ENCODE measurements at places on chromosomes 2 and 18. TPM values are rescaled to one million over a fixed set of nuclear protein-coding genes. Genes with fewer than 3 reads are reported as not detected.

Gene FSHR
- total RNA-seq = not detected

Gene MOGAT1
- not detected for total RNA-seq

Gene HOXD11
- not detected for total RNA-seq

Gene FAP
- total RNA-seq = not detected

Gene SNTG2
- total RNA-seq = not detected

Gene CRYGD
- not detected for total RNA-seq

Gene HOXD3
- not detected for total RNA-seq

Gene CD302
- total RNA-seq = 1.8 TPM

Gene IHH
- 12.3 TPM for total RNA-seq

Gene SATB2
- 0.18 TPM for total RNA-seq

Gene PLA2R1
- 9.3 TPM for total RNA-seq

Gene FOXD4L1
- total RNA-seq = not detected

Gene SKOR2
- not detected for total RNA-seq

Gene COLEC12
- not detected for total RNA-seq

Gene GAL3ST2
- not detected for total RNA-seq

Gene MDH1B
- not detected for total RNA-seq

Gene DSC2
- total RNA-seq = 4.9 TPM

Gene FAM237A
- total RNA-seq = not detected

Gene SS18
- total RNA-seq = 63.8 TPM

Gene REEP1
- total RNA-seq = 0.13 TPM

Gene SERPINB3
- not detected for total RNA-seq

Gene RNF103
- 11.8 TPM for total RNA-seq

Gene PMAIP1
- total RNA-seq = 10.5 TPM

Gene C2orf74
- total RNA-seq = not detected

Gene REG3A
- total RNA-seq = not detected

Gene SIGLEC15
- 3.5 TPM for total RNA-seq

Gene THADA
- total RNA-seq = 28.7 TPM

Gene IL1B
- total RNA-seq = 0.13 TPM

Gene NCKAP1
- 43.2 TPM for total RNA-seq

Gene SOWAHC
- 51.6 TPM for total RNA-seq

Gene CYP27A1
- 2.4 TPM for total RNA-seq

Gene FAHD2B
- total RNA-seq = 3.3 TPM

Gene UGT1A4
- total RNA-seq = 3.9 TPM

Gene ACADL
- not detected for total RNA-seq

Gene MC4R
- not detected for total RNA-seq

Gene SPDYA
- total RNA-seq = 0.46 TPM

Gene KIAA2012
- 0.05 TPM for total RNA-seq

Gene ATP8B1
- 25.8 TPM for total RNA-seq

Gene UGT1A6
- total RNA-seq = 18.3 TPM

Gene TMEM131
- total RNA-seq = 14.1 TPM

Gene MORN2
- total RNA-seq = 6.2 TPM

Gene COL5A2
- total RNA-seq = not detected

Gene SLC9A4
- not detected for total RNA-seq

Gene FBLN7
- 0.03 TPM for total RNA-seq

Gene TOGARAM2
- total RNA-seq = 0.20 TPM

Gene ANKRD30B
- 0.03 TPM for total RNA-seq

Measured in HT-29 (cell line).